ENCODE measurements at places on chromosomes 6 and 20. TPM values are rescaled to one million over a fixed set of nuclear protein-coding genes. Genes with fewer than 3 reads are reported as not detected.

The PNPLA1 gene
- total RNA-seq = not detected

The ANGPT4 gene
- total RNA-seq = not detected

The RAB44 gene
- total RNA-seq = not detected

The GPR6 gene
- not detected for total RNA-seq

The SLC32A1 gene
- total RNA-seq = not detected

The LIME1 gene
- 7.0 TPM for total RNA-seq

The IRAK1BP1 gene
- total RNA-seq = 5.4 TPM

The COL11A2 gene
- total RNA-seq = 0.11 TPM

The HLA-DRB1 gene
- not detected for total RNA-seq

The OR2J3 gene
- not detected for total RNA-seq

The MEI4 gene
- total RNA-seq = not detected

The CPNE5 gene
- under 0.01 TPM for total RNA-seq

Measured in uterine smooth muscle cell (primary cell).